NCI-H2029 treated with DMSO at 0.1 percent for 48 hours (cell line): ENCODE measurements at places on chromosomes 7 and 10.
A peak's percentile ranks its signal among the peaks of the same experiment; 100 is the strongest.

GRCh38 chr7:35551321-35552081, 143.4 kb downstream of the HERPUD2 start:
- DNase-seq = no peak

DNA sequence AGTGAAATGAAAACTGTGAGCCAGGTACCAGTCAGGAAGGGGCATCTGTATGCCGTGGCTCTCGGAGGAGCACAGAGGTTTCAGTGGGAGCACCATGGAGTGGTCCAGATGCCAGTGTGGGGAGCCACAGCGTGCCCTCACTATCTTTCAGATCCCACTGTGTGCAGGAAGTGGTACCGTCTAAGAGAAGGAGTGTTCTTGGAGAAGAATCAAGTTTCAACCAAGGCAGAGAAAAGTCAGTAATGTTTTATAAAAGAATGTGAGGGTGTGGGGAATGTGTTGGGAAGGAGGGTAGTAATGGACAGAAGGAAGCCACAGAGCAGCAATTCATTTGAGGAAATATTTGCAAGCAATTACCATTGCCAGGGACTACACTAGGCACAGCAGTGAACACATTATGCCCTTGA, 35.6 kb downstream of the PRKAR2B start:
- no peak for DNase-seq

DNA sequence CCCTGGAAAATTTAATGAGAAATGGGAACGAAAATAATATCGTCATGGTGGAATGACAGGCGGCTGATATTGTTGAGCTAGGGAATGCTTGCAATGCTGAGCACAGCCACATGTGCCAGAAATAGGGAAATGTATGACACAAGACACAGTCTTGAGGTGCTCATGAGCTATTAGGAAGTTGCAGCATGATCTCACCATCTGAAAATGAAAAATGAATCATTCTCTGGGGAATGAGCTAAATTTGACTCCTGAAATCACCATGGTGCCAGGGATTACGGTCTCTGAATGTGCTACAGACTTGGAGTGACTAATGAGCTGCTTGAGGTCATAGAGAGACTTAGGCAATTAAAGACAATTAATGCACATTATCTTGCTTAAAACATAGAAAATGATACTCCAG, 845.0 kb downstream of the CNTNAP2 start:
- DNase-seq = no peak

DNA sequence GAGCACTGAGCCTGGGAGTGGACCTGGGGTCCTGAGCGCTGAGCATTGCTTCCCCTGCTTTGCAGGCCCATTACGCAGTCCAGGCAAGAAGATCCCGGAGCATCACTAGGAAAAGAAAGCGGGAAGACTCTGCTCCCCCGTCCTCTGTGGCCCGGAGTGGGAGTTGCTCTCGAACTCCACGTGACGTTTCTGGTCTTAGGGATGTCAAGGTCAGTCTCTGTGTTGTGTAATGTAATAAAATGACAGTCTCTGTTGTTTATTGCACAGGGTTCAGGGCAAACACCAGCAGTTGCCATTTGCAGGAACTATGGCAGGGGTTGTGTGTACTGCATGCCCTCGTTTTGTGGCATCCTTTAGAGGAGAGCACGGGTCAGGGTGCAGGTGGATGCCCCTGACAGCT, 10.0 kb downstream of the IDI2 start:
- DNase-seq = no peak

- no peak for DNase-seq
Measured at GRCh38 chr7:69871886-69872569, 273.8 kb downstream of the AUTS2 start.

DNA sequence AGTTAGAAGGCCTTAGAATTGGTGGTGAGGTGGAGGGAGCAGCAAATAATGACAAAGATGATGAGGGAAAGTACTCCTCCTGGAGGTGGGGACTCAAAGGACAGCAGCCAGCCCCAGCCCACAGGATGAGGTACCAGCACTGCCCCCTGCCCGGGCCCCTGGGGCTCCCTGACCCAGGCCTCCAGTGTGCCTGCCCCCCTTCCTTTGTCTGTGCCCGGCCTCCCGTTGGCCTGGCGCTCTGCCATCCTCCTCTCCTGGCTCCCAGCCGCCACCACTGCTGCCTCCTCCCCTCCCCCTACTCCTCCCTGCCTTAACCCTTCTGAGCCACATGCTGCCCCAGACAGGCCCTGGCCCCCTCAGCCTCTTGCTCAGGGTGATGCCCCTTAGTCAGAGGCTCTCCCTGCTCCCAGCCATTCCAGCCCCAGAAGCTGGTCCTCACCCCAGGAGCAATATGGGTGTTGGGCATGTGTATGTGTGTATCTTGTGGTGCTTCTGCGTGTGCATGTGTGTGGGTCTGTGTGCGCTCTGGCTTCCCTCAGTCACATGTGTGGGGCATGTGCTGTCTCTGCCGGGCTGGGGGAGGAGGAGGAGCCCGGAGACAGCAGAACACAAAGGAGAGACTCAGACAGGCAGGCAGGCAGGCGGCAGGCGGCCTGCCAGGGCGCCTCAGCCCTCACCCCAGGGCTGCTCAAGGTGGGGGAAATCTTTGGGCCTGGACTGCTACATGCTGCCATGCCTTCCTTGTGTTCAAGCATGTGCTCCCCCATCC, 2.6 kb downstream of the LDB1 start:
- DNase-seq = peak; percentile 58

- no peak for DNase-seq
Measured at GRCh38 chr10:69506834-69507713, 55.8 kb downstream of the TSPAN15 start.

DNA sequence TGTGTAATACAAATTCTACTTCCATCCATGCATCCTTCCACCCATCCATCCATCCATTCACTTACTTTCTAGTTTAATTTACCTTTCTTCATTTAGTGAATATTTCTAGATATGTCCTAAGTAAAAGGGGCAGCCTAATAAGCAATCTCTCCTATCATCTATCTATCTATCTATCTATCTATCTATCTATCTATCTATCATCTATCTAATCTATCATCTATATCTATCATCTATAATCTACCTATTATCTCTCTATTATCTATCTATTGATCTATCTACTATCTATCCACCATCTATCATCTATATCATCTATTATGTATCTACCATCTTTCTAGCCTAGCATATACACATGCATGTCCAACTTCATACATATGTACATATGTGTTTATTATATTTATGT, 104.2 kb downstream of the PTPN20 start:
- no peak for DNase-seq

DNA sequence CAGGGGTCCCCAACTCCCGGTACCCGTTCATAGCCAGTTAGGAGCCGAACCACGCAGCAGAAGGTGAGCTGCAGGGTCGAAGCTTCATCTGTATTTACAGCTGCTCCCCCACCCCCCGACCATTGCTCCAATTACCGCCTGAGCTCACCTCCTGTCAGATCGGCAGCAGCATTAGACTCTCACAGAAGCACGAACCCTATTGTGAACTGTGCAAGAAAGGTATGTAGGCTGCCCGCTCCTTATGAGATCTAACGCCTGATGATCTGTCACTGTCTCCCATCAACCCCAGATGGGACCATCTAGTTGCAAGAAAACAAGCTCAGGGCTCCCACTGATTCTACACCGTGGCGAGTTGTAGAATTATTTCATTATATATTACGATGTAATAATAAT, 14.6 kb upstream of the AZGP1 start:
- no peak for DNase-seq

DNA sequence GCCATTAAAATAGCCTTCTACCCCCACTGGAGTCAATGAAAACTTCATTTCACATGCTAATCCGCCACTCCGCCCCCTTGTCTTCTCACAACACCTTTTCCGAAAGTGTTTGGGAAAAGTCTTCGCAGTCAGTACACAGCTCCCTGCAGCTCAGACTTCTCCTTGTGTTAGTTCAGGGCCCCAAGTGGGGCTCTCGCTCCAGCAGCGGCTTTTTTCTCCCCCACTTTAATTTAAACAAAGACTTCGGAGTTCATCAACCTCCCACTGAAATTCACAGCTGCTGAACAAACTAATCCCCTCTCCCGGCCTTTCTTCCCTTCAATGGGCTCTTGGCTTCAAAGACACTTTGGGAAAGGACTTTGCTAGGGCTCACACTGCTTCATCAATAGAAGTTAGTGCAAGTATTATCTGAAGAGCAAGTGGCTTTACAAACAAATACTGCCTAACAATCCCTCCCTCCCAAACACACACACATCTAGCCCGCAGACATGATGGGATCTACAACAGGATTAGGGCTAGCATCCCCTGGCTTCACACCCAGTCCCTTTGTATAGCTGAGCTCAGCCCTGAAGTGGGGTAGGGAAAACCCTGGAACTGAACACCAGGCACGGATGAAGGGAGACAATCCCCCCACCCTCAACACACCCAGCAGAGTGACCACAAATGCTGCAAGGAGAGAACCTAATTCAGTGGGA, 23.1 kb downstream of the WNT8B start:
- DNase-seq = no peak

DNA sequence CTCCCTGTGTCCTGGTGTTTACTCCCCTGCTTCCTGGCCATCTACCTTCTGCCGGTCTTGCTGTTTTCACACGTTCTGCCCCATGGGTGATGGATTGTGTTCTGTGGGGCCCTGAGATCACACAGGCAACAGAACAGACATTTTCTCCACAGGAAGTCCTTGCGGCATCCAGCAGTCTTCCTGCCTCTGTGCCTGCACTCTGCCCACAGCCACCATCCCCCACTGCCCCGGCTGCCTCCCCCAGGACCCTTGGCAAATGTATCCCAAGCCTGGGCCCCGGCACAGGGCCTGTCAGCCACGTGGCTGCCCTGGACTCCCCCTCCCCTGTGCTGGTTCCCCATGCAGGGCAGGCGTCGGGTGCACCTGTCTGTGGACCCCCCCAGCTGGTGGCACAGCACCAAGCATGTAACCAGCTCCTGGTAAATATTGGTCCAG, 184.2 kb downstream of the WDR37 start:
- no peak for DNase-seq

DNA sequence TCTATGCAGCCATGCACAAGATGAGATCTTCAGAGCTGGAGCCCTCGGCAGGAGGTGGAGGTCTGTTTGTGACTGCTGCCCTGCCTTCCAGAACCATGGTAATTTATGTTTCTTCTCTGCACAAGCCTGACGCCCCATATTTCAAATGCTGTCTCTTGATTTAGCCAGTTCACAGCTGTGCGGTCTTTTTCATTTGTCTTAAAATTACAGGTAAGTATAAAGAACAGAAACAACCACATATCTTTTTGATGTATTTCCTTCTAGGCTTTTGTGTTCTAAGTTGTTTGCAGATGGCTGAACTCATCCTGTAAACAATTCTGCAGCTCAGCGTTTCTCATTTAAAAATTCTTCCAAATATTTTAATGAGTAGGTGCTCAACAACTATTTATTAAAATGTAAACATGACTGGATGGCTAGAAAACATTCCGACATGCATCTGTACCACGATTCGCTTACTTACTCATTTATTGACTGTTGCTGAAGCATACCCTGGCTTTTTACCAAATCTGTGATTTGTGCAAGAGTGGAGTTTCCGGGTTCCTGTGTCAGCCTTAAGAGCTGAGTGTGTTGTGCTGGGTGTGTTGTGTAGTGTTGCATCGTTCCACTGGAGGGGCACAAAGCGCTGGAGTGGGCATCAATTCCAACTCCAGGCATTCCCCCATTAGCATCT, 58.9 kb downstream of the PIP4K2A start:
- DNase-seq = peak; percentile 2

DNA sequence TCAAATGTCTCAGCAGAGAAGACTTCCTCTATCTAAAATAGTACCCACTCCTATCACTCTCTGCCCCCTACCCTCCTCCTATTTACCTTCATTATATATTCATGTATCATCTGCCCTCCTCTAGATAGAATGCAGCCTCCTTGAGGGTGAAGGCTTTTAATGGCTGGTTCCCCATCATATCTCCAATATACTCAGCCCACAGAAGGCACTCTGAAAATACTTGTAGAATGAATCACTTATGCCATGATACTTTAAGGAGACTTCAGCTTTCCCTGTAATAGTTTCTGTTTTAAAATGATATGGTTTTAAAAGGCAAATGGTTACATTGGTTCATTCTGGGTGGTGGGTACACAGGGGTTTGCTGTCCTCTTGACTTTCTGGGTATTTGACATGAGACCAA, 25.3 kb downstream of the GFRA1 start:
- DNase-seq = no peak
